ENCODE measurements at places on chromosomes 5 and 9.

DNA sequence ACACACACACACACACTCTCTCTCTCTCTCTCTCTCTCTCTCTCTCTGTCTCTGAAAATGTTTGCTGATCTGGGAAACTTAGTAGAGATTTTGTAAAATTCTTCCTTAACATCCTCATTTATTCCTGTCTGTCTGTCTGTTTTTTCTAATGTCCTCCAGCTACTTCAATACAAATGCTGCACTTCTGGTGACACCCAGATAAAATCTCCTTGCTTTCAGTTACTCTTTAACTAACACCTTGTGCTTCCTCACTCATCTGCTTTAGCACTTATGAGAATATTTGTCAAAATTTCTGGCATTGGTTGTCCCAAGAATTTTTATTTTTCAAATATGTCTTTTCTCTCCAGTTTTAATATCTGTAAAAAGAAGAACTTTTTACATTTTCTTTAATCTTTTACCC is 35.0 kb upstream of the ARRDC3 start:
- DNase-seq = no peak

GRCh38 chr9:91197232-91198181 is 164.2 kb downstream of the AUH start:
- DNase-seq = no peak

GRCh38 chr5:25286319-25286718 is 641.5 kb upstream of the CDH10 start:
- DNase-seq = no peak

GRCh38 chr5:151572657-151573368 is 18.3 kb downstream of the FAT2 start:
- DNase-seq = no peak

Data from T-helper 2 cell treated with Interferon-gamma antibody and Interleukin-4, amounts not matched to agents 5 μg/mL and 100 μg/mL, for 36 hours (primary cell).